Stimulated activated CD4-positive, alpha-beta T cell treated with anti-CD3 and anti-CD28 coated beads, TNF-alpha, amount 100 ng/mL, for 24 hours (primary cell): ENCODE measurements at places on chromosomes 5 and 9.

- DNase-seq, result no peak
Observed at GRCh38 chr5:89081360-89081759, 198.4 kb upstream of the MEF2C start.

DNA sequence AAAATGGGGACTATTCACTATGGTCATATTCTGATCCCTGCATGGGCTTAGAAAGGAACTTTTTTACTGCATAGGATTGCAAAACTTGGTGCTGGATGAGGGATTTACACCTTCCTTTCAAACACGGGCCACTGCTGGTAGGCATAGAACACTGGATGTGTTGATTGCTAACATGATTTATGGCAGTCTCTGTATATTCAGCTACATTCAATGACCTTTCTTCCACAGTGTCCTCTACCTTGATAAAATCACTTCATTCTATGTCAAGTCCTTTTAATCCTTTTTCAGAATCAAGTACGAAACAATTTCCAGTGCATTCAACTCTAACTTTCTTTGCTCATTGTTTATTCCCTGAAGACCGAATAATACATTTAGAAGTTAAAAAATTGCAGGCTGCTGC is 91.9 kb upstream of the ATG10 start:
- DNase-seq, result no peak

DNA sequence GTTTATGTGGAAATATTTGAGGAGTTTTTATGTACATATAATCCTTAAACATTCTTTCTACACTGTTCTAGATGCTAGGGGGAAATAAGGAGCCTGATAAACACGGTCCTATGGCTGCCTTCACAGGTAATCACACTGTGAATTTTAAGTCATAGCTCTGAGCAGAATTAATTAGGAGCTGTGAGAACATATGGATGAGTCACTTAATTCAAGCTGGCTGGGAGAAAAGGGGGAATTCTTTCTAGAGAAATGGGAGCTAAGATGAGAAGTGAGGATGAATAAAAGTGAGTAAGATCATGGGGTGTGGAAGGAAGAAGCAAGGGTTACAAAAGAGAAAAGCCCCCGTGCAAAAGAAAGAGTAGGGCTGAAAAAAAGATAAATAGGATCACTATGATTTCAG is 290.8 kb downstream of the DNAH5 start:
- no peak for DNase-seq

DNA sequence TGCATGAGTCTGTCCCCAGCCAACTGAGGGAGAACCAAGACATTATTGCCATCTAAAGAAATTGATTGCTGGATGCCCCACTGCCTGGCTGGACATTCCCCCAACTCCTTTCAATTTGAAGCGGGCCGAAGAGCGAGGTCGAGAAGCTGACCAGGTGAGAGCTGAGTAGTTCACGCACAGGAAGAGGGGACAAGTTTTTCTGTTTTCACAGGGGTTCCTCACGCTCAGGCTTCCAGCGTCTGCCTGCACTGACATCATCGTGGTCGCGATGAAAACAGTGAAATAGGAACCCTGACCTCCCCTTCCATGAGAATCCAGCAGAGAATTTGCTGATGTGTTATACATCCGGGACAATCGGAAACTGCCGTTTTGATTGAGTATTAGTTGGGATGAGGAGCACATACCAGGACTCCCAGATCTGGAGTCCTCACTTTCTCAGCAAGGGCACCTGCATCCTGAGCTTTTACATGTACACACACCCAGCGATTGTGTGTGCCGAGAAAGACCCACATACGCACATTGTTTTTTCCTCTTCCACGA is 3.1 kb upstream of the DMRT3 start:
- DNase-seq, result no peak

- no peak for DNase-seq
Observed at GRCh38 chr9:125409217-125409636, 147.6 kb downstream of the GAPVD1 start.

GRCh38 chr9:37921546-37922300 is 17.8 kb upstream of the SLC25A51 start:
- no peak for DNase-seq

- no peak for DNase-seq
Observed at GRCh38 chr9:101737165-101737704, 1.2 kb downstream of the GRIN3A start.

DNA sequence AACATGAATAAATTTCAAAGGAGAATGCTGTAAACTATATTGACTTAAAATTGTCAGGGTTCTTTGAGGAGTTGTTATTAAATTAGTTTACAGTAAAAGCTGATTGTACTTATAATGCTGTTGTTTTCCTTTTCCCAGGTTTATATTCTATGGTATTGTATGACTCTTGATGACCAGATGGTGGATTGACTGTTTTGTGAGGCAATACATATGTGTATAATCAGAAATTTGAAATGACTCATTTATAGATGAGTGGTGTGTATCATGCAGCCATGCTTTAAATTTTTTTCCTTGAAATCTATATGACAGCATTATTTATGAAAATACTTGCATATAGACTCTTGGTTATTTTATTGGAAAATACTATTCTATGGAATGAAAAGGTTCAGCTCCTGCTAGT is 195.3 kb downstream of the CNTLN start:
- DNase-seq, result no peak

GRCh38 chr5:64180661-64181343 is 15.2 kb downstream of the RNF180 start:
- DNase-seq, result no peak

- no peak for DNase-seq
Observed at GRCh38 chr5:81601919-81602318, 149.0 kb downstream of the SSBP2 start.

GRCh38 chr5:139368613-139369012 is 14.5 kb downstream of the SLC23A1 start:
- DNase-seq, result no peak

GRCh38 chr9:14522627-14523379 is 170.4 kb downstream of the ZDHHC21 start:
- no peak for DNase-seq

- DNase-seq, result no peak
Observed at GRCh38 chr9:120505186-120505585, 74.8 kb downstream of the CDK5RAP2 start.

- no peak for DNase-seq
Observed at GRCh38 chr5:76622973-76623596, at the start of gene F2RL2. F2RL2 (minus strand) TSS chr5:76623403; CDS start chr5:76623230, 173 bp downstream.

DNA sequence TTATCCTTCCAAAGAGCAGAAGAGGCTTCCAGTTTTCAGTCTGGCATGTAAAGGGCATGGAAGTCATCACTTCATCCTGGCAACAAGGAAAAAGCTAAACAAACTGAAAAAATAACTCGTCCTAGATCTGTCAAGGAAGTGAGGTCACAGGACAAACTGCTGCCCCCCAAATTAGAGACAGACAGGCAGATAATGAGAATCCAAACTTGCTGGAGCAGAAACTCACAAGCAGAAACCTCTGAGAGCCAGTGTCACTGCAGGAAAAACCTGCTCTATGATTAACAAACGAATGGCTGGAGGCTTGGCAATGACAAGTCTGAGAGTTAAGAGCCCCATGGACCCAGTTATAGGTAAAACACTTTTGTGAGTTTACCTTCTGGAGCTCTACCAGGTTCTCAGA is 18.9 kb upstream of the MLANA start:
- DNase-seq, result no peak

- DNase-seq, result no peak
Observed at GRCh38 chr9:94895668-94896067, 169.2 kb downstream of the AOPEP start.
